ENCODE measurements at places on chromosomes 1 and 21.

- no peak for DNase-seq
Observed at GRCh38 chr21:34675871-34676270, 7.1 kb downstream of the CLIC6 start.

DNA sequence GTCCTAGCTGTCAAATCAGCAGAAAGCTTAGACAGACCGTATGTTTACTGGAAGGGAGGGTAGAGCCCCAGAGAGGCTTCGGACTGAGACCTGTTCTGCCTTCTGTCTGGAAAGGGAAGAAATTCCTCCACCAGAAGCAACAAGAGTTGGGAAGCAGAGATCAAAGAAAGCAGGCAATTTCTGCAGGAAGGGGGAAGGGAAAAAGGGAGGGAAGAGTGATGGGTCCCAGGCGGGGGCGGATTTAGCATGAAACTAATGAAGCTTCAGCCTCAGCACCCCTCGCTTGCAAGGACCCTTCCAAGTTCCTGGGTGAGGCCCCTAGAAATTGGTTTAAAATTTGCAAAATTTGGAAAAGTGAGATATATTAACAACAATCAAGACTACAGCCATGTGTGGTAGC, 26.6 kb upstream of the FAM20B start:
- DNase-seq: no peak

DNA sequence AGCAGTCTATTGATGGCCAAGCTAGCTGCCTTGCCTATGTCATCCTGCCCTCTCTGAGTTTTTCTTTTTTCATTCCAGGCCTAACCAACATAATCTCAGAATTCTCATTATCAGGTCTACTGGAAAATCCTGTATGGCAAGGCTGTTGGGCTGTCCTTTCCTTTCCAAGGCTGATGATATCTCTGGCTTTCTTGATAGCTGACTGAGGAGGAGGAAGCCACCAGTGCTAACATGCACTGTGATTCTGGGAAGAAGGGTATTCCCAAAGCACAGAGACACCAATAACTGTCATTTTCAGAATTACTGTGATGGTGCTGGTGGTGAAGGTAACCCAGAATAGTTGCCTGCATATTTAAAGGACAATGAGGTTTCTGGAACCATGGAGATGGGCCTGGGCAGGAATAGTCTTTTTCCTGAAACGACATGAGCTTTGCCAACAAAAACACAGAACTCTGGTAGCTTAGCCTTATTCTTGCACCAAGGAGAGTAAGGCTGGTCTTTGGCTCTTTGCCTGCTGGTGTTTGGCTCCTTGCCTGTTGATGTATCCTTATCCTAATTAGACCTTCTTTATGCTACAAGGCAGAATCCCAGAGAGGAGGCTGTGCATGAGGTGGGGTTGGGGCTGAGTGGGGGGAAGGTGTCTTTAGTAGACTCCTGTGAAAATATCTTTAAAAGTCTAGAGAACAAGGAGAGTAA, 157.4 kb downstream of the TNFSF18 start:
- peak; percentile 6 for DNase-seq

DNA sequence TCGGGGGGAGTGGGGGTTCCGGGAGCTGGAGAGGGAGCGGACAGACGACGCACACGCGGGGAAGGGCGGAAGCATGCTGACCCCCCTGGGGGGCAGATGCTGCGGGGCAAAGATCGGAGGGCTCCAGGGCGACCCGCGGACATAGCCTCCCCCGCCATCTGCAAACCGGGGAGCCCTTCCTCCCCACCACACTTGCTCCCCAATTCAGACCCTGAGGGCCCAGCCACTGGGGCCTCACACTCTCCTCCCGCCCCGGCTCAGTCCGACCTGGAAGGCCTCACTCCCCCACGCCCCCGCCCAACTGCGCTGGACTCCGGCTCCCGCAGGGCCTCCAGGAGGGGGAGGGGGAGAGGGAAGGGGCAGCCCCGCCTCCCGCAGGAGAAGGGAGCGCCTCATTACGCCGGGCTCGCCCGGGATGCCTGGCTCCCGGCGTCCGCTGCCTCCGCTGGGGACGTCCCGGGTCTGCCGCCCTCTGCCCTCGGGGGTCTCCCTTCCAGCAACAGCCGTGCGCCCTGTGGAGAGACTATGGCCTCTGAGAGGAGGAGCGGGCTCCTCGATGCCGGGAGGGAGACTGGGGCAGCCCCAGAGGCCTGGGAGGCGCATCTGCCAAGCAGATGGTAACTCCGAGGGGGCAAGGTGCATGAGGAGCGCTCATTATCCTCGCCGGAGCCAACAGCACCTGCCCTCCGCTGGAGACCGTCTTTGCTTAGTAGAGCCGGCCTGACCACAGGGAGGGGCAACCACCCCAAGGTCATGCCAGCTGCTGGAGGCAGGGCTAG, 636 bp upstream of the CAMK2N1 start:
- no peak for DNase-seq

GRCh38 chr1:26158271-26158907, 490 bp upstream of the FAM110D start:
- no peak for DNase-seq

DNA sequence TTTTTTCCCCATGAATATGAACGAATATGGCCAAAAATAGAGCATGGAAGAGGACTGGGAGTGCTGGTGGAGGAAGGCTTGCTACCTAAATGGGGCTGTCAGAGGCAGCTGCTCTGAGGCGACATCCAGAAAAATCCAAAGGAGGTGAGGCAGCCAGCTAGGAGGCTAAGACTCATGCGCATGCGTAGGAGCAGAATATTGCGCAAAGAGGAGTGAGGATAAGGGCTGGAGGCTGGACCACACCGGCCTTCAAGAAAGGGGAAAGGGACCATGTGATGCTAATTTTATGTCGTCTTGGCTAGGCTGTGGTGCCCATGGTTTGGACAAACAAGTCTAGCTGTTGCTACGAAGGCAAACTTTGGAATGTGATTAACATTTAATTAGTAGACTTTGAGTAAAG, 30.5 kb downstream of the HEYL start:
- DNase-seq: no peak

- DNase-seq: no peak
Observed at GRCh38 chr1:155968051-155968400, 10.3 kb downstream of the ARHGEF2 start.

DNA sequence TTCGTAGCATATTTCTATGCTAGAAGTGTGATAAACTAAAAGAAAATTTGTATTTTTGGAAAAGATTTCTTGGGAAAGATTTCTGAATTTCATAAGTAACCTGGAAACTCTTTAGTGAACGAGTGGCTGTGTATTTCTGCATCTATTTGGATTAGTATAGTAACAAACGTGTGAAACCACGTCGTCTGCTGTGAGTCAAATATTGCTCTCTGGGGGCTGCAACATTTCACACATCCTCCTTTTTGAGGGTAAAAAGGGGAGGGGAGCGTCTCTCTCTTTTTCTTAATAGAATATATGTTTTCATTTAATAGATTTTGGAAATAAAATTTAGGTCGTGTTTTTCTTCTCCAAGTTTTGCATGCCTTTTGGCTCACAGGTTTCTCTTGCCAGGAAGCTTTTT, 44.8 kb downstream of the LHX9 start:
- DNase-seq: no peak

DNA sequence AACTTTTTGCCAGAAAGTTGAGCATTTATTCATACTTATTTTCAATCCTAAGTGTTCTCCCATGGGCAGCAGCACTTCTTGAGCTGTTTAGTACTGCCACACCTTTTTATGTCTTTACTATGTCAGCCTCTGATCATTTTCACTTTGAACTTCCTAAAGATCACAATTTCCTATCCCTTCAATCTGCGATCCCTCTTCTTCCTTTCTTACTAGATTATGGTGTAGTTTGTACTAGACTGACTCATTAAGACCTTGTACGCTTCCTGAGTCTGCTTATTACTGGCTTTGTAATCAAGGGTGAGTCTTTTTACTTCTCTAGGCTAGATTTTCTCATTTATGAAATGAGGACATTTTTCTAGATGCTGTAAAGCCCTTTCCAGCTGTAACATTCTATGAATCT, 55.1 kb downstream of the LRIG2 start:
- DNase-seq: no peak

GRCh38 chr1:156709757-156710489, 4.5 kb upstream of the CRABP2 start:
- DNase-seq: peak; percentile 61

Measured in NCI-H446 (cell line).